ENCODE measurements at places on chromosomes 7 and 10.

DNA sequence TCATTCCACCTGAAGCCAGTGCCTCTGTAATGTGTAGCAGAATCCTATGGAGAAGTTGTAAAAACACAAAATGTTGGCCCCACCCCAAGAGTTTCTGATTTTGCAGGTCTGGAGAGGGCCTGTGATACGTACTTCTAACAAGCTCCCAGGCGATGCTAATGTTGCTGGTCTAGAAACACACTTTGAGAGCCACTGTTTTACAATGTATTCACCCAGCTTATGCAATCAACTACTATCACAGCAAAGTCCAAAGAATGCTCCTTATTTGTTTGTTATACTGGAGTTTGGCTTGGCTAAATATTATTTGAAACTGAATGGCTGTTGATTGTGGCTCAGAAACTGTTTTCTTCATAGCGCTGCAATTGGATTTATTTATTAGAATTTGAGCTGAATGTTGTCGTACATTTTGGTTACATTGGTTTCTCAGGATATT is 44.3 kb downstream of the DNAJB9 start:
- DNase-seq, result no peak

DNA sequence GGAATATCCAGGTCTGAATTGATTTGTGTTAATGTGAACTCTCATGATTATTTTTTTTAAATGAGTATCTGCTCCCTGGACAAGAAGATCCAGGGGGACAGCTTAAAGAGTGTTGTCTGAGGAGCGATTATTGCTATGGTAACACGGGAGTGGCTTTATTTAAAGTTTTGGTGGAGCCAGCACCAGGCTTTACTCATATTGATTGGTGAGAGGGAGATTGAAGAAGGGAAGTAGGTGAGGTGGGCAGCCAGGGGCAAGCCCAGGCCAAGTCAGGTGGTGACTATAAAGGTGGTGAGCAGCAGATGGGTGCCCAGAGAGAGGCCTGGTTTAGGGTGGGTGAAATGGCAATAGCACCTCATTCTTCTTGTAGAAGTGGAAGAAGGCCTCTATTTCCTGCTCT is 10.2 kb upstream of the AGR2 start:
- no peak for DNase-seq

GRCh38 chr7:28933846-28934320 is 24.2 kb downstream of the TRIL start:
- no peak for DNase-seq

- DNase-seq, result no peak
Measured at GRCh38 chr10:125102246-125102645, 58.1 kb downstream of the CTBP2 start.

DNA sequence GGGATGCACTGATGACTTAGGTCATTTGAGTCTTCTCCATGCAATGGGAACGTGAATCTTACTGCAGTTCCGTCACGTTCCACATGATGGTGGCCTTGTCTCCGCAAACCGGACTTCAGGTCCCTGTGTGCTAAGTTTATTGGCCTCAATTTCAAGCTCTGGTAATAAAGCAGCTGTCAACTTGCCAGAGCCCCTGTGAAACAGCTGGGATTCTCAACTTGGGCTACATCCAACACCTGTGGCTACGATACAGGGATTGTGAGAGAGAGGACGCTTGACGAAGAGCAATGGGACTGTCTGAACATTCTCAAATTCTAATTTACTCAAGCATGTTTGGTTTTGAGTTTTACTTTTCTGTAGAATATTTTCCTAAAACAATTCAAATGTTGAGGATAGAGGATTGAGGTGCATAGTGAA is 174.2 kb downstream of the PTN start:
- DNase-seq, result no peak

All from activated T-cell treated with anti-CD3 and anti-CD28 coated beads for 1 hour (primary cell).